ENCODE measurements at places on chromosomes 7 and 10.

DNA sequence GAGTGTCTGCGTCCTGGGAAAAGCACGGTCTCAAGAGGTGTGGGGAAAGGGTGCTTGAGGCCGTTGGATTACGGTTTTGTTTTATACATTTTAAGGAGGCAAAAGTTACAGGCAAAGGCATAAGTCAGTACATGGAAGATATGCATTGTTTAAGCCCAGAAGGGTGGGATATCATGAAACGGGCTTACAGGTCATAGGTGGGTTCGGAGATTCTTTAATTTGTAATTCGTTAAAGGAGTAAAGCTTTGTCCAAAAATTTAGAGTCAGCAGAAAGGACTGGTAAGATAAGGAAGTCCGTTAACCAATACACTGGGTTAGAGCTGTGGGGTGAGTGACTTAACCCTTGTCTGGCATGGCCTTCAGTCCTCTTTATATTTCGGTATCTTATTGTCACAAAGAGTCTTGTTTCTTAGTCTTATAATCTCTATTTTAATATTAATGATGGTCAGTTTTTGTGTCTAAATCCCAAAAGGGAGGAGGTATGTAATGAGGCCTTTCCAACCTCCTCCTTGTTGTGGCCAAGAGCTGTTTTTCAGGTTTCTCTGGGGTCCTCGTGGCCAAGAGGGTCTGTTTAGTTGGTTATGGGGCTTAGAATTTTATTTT lies 12.7 kb downstream of the TSPAN14 start:
- no peak for DNase-seq

DNA sequence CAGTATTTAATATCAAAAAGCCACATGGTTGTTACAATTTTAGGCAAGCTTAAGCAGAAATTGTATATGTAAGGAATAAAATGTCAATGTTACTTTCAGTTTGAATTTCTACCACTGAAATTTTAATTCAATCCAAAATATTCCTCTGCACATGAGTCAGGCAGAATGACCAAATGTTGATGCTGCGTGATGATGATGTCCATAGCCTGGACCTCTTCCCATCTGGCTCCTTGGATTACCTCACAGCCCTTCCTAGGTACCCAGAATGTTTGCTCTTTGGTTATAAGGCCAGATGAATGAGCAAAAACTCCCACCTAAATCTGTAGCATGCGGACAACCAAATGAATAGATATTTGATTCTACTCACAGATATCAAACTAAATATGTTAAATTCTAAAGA lies 258.3 kb upstream of the IMMP2L start:
- no peak for DNase-seq

- no peak for DNase-seq
These were observed 1255.3 kb upstream of the LRRN3 start for GRCh38 chr7:109835577-109835976.

DNA sequence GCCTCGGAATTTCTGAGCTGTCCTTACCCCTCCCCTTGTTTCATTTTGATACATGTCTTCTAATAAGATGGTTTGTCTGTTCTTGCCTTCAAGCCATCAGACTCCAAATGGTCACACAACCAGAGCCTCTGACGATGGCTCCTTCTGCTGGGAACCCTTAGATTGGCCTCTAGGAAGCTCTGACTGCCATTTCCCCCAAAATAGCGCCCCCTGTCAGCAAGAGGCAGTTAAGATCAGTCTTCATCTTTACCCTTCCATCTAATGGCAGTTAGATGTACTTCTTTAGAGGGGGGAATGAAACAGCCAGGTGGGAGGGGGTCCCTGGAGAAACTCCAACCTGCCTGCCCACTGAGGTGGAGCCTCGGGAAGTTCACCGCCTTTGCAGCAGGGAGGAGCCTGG lies 85.8 kb upstream of the GPR22 start:
- DNase-seq: no peak

GRCh38 chr7:33108554-33109004 lies 625 bp downstream of the RP9 start:
- no peak for DNase-seq

- DNase-seq: no peak
These were observed 84.0 kb upstream of the PPP1R17 start for GRCh38 chr7:31603046-31603445.

DNA sequence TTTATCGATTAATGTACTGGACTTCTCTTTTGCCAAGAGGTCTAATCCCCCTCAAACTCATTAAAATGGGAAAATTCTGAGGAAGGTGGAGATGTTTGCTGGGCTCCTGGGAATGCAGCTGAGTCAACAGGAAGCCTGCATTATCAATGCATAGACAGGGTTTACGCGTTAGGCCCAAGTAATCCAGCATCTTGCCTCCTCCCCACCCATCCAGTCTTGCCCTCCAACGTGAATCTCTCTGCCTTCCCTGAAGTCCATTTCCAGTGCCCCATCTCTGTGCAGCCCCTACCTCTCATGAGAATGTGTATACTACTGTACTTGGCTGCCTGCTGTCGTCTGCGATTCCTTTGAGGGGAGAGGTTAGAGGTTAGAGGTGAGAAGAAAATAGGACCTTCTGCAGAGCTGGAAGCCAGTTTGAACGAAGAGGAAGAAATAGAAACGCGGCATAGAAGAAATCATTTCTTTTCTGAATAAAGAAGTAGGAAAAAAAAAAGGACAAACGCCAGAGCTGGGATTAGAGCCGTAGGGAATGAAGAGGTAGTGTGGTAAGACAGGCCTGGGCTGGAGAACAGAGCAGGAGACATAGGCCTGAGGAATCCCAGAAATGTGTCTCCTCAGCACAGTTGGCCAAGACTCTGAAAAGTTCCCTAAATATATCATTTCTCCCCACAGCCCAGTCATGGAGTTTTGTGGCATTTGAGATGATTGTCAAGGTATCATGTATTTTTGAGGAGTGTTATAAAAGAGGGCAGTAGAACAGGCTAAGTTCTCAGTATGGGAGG lies 75.6 kb downstream of the MYOF start:
- no peak for DNase-seq

- DNase-seq: no peak
These were observed 103.7 kb downstream of the TRIM24 start for GRCh38 chr7:138563808-138564207.

DNA sequence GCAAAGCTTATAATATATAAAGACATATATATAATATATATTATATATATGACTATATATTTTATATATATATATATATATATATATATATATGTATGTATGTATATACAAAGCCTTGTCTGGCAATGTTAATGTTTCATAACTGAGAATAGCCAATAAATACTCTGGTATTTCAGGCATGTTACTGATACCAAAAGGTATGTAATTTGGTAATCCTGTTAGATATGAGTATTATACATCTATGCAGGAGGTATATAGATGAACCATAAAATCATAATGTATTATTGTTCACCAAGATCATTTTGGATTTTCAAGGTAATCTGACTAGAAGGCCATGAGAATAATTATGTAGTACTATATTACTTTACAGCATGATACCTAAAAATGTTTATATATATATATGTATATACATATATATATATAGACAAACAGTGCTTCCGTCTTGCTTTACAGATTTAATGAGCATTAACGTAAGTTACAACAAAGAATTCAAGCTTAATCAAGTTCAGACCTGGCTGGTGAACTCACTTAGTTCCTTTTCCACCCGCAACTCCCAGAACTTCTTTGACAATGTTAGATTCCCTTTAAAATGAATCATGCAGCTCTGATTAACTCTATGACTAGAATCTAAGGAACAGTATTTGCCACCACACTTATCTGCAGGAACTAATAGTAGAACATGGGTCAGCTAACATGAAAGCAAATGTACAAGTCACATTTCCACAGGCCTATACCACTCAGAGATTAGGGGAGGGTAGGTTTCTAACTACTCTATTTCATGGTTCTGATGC lies 82.7 kb downstream of the SLC25A13 start:
- DNase-seq: no peak

DNA sequence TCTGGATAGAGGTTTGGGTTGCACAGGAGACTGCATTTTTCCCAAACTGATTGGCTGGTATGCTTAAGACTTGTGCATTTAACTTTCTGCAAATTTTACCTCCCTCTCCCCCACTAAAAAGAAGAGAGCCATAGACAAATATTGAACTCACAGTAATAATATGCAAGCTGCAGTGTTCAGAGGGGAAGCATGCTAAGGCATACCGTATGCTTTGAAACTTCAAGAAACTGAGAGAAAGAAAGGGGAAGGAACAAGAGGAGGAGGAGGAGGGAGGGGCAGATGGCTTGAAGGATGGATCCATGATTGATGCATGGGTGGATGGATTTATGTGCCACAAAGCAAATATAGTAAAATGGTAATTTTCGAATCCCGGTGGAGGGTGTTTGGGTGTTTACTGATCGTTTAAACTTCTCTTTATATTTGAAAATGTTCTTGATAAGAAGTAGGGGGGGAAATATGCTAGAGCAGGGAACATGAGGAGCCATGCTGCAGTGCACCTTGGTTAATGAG lies 7.8 kb upstream of the KLF6 start:
- no peak for DNase-seq

DNA sequence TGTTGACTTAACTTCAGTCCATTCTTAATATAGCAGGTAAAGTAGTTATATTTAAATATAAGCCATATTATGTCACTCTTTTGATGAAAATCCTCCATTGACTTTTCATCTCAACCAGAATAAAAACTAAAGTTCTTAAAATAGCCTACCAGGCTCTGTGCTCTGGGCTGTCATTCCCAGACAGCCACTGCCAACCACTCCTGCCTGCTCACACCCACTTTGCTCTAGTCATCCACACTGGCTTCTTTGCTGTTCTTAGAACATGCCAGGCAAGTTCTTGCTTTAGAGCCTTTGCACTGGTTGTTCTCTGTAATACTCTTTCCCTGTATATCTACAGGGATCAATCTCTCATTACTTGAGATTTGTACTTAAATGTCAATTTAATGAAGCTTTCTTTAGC lies 80.6 kb downstream of the ZEB1 start:
- DNase-seq: no peak

GRCh38 chr10:10326116-10326515 lies 691.6 kb upstream of the CELF2 start:
- no peak for DNase-seq

DNA sequence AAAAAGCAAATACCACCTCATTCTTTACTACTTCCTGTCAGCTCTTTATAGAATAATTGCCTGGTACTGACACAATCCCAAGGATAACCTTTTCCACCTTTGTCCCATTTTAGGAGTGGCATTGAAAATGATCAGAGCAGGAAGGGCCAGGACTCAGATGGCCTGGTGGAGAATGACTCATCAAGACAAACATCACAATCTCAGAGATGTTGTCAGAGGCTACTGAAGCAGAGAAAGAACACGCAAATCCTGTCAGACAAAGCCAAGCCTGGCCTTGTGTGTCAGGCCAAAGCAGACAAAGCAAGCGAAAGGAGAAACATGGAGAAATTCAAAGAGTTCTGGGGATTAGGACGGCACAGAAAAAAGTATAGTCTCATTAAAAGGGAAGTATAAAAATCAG lies 40.9 kb downstream of the NSUN6 start:
- DNase-seq: no peak

DNA sequence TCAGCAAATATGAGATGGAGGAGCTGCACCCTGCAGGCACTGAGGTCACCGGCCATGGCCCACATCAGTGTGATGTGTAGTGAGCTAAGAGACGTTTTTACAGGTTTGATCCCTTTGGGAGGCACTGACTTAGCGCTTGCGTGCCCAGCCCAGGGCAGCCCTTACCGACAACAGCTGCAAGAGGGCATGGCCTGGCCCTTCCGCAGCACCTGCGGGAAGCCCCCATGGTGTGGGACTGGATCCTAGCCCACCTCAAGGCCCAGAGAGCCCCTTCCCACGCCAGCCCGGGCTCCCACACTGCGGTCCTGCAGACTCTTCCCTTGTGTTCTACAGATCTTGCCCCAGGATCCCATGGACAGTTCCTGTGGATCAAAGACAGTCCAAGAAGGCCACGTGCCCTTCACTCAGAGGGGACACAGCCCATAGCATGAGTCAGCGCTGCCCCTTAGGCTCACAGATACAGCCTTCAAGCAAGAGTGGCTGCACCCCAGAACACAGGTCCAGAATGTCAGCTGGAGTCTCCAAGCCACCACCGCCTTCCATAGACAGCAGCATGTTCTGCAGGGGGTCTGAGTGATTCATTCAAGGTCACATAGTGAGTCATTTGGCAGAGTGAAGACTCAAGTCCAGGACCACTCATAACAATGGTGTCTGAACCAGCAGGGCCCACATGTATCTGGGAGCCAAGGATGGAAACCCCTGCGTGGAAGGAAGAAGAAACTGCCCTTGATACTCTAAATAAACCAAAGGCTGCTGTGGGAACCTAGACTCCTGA lies 25.4 kb downstream of the TLL2 start:
- DNase-seq: no peak

DNA sequence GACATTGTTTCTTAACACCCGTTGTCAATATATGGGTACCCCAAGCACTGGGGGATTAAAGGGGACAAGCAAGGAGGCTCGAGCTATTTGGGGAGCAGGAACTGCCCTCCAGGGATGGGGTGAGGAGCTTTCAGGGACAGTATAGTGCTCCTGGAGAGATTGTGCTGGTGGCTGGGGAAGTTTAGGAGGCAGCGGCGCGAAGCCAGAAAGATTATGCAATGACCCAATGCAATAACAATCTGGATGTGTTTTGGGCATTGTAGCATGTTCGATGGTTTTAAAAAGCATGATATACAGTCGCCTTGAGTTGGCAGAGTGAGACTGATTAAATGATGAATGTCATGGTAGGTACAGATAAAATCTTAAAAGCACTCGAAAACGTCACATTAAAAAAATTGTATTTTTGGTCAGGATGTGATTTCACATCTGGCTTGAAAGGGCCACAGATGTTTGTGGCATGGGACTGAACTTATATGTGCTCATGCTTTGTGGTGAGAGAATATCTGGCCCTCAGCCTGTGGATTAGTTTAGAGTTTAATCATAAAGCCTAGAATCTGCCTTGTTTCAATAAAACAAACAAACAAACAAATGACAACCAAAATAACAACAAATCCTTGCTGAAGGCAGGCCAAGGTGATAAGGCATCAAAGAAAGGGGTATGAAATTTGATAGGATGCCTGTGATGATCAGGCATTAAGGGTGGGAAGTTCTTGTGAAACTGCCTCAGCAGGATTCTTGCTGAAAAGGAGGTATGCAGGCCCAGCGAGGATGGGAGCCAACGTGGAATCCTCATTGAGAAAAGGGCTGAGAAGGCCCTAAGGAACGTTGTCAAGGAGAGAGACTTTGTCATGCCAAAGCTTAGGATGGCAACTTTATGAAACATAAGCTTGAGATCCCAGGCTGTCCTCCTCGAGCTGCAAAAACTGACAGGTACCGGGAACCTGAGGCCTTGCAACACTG lies 417.1 kb upstream of the KLF6 start:
- DNase-seq: no peak

DNA sequence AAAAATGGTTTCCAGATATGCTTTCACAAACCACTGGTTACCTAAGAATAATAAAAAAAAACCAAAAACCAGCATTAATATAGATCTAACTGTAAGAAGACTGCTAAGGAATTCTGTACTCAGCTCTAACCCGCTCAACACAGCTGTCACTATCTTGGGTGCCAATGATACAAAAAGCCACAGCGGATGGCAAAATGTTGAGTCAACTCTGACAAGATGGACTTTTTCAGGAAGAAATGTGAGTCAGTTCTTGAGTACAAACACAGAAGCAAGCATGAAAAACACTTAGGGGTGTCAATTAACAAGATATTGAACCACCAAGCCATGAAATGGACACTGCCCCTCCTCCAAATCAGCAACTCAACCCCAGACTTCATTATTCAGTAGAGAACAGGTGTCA lies 55.0 kb downstream of the CTTNBP2 start:
- DNase-seq: no peak
